ENCODE measurements at places on chromosomes 12 and 14. TPM values are rescaled to one million over a fixed set of nuclear protein-coding genes. Genes with fewer than 3 reads are reported as not detected.

Gene TAS2R8
- total RNA-seq = not detected

Gene CHD8
- total RNA-seq = 50.1 TPM

Gene ADGRD1
- total RNA-seq = not detected

Gene RERG
- 3.0 TPM for total RNA-seq

Gene SELPLG
- 2.1 TPM for total RNA-seq

Gene TRPV4
- not detected for total RNA-seq

Gene IL22
- total RNA-seq = not detected

Gene SLCO1B1
- total RNA-seq = not detected

Gene YAF2
- 17.7 TPM for total RNA-seq

Gene AICDA
- not detected for total RNA-seq

Gene P2RX7
- 0.32 TPM for total RNA-seq

Gene TAS2R7
- total RNA-seq = 0.32 TPM

Gene RFC5
- 47.5 TPM for total RNA-seq

Gene INSM2
- total RNA-seq = not detected

Gene SRGAP1
- total RNA-seq = 3.7 TPM

Gene NTF3
- total RNA-seq = 0.29 TPM

Gene IAPP
- total RNA-seq = not detected

Gene OR4E2
- total RNA-seq = not detected

Gene SIX1
- total RNA-seq = 156 TPM

Gene ACOT6
- not detected for total RNA-seq

Gene AGAP2
- 0.26 TPM for total RNA-seq

Gene DEPDC4
- 2.9 TPM for total RNA-seq

Gene C1QL4
- total RNA-seq = 0.19 TPM

Gene DNAJC22
- total RNA-seq = 1.1 TPM

Gene SMOC1
- total RNA-seq = 0.06 TPM

Gene ESPL1
- total RNA-seq = 14.8 TPM

Gene THAP2
- total RNA-seq = 6.3 TPM

Gene ZNF605
- 10.0 TPM for total RNA-seq

Gene ACRBP
- total RNA-seq = 0.32 TPM

Gene SYCP3
- total RNA-seq = 0.34 TPM

Gene OR6J1
- total RNA-seq = not detected

Gene SLC6A13
- total RNA-seq = 0.11 TPM

Gene ANKRD13A
- total RNA-seq = 90.2 TPM

Gene TAS2R42
- not detected for total RNA-seq

Gene PA2G4
- total RNA-seq = 247 TPM

Gene MAPK1IP1L
- total RNA-seq = 196 TPM

Gene KRT6C
- not detected for total RNA-seq

Gene CCDC91
- 14.7 TPM for total RNA-seq

Gene EEF1AKMT3
- 3.0 TPM for total RNA-seq

Gene ZNF891
- total RNA-seq = 1.0 TPM

Gene TMEM121
- 11.0 TPM for total RNA-seq

Gene KERA
- total RNA-seq = not detected

Gene NANOG
- total RNA-seq = not detected

All from LHCN-M2 (cell line).